ENCODE measurements at places on chromosomes 13 and 19.

DNA sequence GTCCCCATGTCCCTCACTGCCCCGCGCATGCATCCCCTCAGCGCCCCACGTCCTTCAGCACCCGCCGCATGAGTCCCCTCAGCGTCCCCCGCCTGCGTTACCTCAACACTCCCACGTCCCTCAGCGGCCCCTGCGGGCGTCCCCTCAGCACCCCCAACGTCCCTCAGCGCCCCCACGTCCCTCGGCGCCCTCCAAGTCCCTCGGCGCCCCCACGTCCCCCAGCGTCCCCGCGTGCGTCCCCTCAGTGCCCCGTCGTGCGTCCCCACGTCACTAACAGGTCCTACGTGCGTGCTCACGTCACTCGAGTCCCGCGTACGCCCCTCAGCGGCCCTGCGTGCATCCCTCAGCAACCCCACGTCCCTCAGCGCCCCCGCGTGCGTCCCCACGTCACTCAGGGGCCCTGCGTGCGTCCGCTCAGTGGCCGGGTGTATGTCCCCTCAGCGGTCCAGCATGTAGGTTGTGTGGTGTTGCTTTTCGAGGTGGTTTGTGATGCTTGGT is 19.5 kb upstream of the GAS6 start:
- DNase-seq, result no peak

- DNase-seq, result peak; percentile 56
These were observed 45.5 kb downstream of the IER2 start for GRCh38 chr19:13195678-13196077.

DNA sequence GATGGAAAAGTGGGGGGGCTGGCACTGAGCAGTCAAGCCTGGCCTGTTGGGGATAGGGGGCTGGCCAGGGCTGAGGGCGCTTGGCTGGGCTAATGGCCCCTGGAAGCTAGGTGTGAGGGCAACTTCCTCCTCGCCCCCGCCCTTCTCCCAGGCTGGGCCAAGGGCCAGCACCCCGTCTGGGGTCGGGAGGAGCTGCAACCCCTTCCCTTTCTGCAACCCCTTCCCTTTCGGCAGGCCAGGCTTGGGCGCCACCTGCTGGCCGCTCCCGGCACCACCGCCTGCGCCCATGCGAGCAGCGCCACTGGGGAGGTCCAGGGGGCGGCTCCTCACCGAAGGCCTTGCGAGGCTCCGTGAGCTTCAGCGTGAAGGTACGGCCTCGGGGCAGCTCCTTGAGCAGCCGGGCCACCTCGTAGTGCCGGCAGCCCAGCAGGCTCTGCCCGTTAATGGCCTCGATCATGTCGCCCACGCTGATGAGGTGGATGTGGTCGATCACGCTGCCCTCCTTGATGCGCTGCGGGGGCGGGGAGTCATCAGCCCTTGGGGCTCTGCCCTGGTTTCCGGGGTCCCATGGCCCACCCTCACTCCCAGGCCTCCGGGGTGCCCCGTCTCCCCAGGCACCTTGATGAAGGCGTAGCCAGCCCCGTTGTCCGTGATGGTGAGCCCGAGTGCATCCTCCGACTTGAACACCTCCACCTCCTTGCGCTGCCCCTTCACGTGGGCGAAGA is 5.0 kb upstream of the PTGER1 start:
- DNase-seq, result peak; percentile 63

GRCh38 chr13:39455521-39456175 is 147.3 kb downstream of the LHFPL6 start:
- DNase-seq, result no peak

DNA sequence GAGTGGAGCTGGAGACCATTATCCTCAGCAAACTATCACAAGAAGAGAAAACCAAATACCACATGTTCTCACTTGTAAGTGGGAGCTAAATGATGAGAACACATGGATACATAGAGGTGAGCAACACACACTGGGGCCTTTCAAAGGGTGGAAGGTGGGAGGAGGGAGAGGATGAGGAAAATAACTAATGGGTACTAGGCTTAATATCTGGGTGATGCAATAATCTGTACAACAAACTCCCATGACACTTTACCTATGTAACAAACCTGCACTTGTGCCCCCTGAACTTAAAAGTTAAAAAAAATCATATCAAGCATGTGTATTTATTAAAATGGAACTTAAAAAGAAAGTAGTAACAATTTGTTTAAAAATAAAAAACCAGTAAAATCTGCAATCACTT is 5.0 kb downstream of the SIGLEC14 start:
- DNase-seq, result no peak

DNA sequence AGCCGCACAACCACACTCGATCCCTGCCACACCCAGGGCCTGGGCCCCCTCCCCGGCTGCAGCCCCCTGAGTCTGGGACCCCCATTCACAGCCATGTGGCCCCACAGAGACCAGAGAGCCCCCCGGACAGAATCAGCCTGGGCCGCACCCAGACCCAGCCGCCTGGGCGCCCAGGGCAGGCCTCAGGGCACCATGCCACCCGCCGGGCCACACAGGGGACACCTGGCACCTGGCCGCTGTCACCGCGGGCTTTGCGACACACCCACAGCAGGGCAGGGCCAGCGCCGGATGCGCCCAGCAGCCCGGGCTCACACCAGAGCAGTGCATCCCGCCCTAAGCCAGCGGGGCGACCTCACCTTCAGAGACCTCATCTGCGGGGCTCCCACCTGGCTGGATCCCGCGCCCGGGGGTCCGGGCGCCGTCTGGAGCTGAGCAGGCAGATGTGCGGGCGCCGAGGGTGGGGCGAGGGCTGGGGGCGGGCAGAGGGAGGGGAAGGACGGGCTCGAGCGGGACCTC is 443 bp downstream of the TBXA2R start:
- DNase-seq, result peak; percentile 20

DNA sequence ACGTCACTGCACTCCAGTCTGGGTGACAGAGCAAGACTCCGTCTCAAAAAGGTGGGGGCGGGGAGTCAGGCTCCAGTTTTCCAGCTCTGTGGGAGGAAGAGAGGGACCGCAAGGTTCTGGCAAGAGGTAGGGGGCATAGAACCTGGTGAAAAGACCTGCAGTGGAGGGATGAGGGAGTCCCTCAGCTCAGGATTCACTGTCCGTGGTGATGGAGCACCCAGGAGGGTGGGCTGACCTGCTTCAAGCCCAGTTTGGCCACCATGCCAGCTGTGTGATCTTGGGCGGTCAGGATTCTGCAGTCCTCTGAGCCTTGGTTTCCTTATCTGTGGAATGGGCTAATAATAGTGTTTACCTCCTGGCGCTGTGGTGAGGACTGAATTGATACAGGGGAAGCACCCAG is 21.2 kb downstream of the SLC8A2 start:
- no peak for DNase-seq

GRCh38 chr19:39502640-39503417 is 4.1 kb downstream of the DLL3 start:
- DNase-seq, result peak; percentile 76

DNA sequence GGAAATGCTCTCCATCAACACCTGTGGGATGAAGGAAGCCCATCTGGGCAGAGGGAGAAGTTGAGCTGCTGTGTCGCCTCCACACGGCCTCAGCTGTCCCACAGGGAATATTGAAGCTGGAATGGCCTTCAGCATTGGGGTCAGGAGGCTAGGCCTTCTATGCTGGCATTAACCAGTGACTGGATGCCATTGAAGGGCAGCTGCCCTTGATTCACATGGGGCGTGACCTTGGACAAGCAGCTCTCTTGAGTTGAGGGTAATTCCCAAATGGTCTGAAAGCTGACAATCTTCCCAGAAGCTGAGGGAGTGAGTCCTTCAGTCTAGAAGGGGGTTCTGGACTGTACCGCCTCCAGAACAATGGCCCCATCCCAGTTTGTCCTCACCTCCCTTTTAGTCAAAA is 6.7 kb downstream of the BCL3 start:
- no peak for DNase-seq

GRCh38 chr13:110280985-110281688 is 25.8 kb downstream of the COL4A1 start:
- DNase-seq, result no peak

DNA sequence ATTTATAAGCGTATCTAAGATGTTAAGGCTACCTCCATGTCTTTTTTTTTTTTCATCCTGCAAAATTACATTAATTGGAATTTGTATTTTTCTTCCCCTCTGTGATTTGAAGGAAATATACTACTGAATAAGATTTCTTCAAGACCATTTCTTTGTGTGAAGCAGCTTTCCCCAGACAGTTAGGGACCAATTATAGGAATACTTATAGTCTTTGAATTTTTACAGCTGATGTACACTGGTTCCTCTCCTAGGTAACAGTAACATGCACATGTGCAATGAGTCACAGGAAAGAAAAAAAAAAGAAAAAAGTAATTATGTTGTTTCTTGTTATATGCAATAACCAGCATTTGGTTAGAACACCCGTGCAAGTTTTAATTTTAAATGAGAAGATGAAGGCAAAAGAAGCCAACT is 82.0 kb downstream of the PCDH9 start:
- DNase-seq, result no peak

DNA sequence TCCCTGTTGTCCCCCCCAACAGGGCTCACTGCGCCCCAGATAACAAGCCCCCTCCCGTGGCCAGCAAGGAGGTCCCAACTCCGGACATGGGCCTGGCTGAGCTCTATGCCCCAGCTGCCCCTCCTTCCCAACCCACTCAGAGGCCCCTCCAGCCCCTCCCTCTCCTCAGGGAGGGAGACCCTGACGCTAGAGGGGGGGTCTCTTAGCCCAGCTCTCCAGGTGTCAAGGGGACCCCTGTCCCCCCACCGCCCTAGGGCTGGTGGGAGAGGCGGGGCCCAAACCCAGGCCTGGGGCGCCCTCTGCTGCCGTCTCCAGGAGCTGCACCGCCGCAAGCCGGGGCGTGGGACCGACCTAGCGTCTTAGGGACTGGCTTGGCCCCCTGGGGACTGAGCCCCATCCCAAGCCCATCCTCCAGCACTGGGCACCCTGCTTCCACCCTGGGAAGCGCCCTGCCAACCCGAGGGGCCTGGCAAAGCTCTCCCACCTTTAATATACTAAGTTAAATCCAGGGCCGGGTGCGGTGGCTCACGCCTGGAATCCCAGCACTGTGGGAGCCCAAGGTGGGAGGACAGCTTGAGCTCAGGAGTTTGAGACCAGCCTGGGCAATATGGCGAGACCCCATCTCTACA is 1.4 kb downstream of the GRIN3B start:
- DNase-seq, result peak; percentile 72

GRCh38 chr19:50722201-50723013 is 757 bp upstream of the CLEC11A start:
- DNase-seq, result no peak

GRCh38 chr13:85500696-85501256 is 298.4 kb downstream of the SLITRK6 start:
- DNase-seq, result no peak

All from stimulated activated CD4-positive, alpha-beta T cell treated with anti-CD3 and anti-CD28 coated beads, Interleukin-12 subunit alpha, Interleukin-12 subunit beta, amount 100 ng/mL, for 4 hours (primary cell).